Activated naive CD4-positive, alpha-beta T cell treated with anti-CD3 and anti-CD28 coated beads, Interleukin-2, amount 50 U/mL, for 16 hours (primary cell): ENCODE measurements at places on chromosomes 6 and 20.

- DNase-seq: no peak
These were observed 15.4 kb upstream of the CHRNA4 start for GRCh38 chr20:63376283-63377250.

- DNase-seq: peak; percentile 18
These were observed 66.2 kb downstream of the ARMC2 start for GRCh38 chr6:108914235-108915022.

DNA sequence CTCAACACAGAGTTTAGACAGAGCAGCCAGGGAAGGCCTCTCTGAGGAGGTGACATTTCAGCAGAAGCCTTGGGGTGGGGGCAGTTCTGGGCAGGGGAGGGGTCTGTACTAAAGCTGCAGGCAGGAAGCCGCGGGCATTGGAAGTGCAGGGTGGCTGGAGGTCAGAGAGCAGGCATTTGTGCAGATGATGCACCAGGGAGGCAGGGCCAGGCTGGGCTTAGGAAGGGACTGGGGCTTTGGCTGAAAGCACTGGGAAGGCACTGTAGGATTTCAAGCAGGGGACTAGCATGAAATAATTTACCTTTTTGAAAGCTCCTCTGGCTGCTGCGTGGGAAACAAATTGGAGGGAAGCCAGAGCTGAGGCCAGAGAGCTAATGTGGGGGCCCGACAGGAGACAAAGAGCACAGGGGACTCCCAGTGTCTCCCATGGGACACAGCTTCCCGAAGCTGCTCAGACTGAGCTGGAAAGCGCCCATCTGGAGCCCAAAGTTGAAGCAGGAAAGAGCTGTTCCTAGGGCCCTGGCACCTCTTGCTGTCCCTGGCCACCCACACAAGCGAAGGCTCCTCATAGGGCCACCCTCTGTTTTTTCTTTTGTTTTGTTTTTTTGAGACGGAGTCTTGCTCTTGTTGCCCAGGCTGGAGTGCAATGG, 19.3 kb downstream of the ADA start:
- DNase-seq: no peak

DNA sequence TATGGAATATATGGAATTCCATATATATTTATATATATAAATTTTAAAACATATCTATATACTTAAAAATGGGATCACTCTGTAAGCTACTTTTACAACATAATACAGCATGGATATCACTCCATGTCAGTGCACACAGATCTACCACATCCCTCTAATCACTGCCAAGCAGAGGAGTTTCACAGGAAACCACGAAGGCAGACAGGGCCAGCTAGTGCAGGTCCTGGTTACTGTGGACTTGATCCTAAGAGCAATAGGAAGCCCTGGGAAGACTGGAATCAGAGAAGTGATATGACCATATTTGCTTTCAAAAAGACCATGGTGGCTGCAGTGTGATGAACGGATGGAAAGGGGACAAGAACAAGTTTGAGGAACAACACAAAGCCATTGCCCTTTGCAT, 40.0 kb upstream of the NRN1 start:
- DNase-seq: no peak

GRCh38 chr20:49147296-49147695, 40.8 kb downstream of the STAU1 start:
- no peak for DNase-seq

DNA sequence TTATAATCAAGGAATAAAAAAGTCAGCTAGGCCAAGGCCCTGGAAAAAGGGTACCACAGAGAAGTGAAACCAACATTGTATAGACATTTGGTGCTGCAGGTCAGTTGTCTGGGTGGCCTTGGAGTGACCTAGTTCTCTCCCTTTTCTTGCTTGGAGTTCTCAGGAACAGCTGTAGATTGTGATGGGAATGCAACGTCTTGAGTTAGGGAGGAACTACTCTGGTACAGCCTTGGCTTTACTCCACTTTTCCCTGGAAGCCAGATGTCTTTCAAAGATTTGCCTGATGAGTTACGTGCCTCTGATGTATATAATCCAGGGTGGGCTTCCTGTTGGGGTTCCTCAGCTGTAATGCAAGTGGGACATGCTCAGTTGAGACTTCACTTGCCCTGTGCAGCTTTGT, 694.7 kb downstream of the HTR1B start:
- DNase-seq: no peak

DNA sequence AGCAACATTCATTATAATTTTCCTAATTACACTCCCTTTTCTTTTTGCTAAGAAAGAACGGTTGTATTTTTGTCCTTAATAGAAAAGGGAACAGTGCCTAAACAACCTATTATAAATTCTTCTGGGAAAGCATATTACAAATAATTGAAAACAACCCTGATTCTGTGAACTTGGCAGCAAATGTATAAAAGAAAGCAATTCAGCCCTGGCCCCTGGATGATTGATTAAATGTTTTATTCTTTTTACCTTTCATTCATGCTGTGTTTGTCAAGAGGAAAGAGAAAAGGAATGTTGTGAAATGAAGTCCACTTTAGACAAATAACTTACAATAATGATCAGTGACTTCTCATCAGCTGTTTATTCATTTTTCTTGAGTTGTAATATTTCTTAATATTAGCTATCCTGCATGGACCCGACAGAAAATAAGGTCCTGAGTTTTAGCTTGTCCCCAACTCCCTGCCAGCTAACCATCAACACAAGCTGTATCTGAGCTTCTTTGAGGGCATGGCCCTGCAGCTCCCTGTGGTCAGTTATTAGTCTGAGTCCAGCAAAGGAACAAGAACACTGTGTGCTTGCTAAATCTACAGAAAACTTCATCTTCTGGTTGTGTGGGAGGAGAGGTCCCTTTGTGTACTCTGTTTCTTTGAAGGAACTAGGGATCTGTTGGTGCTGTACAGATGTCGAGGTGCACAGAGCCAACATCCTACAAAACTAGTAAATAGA, 248.2 kb downstream of the LAMA2 start:
- no peak for DNase-seq

DNA sequence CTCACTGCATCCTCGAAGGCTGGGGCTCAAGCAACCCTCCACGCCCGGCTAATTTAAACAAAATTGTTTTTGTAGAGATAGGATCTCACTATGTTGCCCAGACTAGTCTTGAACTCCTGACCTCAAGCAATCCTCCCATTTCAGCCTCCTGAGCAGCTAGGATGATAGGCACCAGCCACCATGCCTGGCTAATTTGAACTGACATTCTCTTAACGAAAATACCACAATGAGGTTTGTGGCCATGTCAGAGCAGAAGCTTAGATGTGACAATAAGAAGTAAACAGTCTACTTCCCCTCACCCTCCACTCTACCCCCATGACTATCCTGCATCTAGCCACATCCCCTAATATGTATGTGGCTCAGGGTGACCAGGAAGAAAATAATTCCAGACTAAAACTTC, 74.8 kb upstream of the PLCB4 start:
- DNase-seq: no peak

DNA sequence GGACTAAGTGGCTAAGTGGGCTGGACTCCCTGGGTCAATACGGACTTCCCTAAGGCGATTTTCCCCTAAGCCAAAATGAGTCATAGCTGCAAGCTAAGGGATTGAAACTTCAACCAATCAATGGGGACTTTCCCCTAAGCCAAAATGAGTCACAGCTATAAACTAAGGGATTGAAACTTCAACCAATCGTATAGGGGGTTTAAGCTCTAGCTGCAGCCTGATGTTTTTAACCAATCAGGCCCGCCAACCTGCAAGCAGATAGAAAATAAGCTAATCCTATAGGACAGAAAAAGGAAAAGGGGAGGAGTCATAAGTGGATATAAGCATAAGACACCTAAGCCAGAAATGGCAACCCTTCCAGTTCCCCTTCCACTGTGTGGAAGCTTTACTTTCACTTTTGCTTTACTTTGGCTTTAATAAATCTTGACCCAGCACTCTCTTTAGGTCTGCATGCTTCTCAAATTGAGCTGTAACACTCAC, 655.0 kb upstream of the HS3ST5 start:
- DNase-seq: no peak

- peak; percentile 24 for DNase-seq
These were observed 76.7 kb downstream of the PREX1 start for GRCh38 chr20:48750941-48751635.

GRCh38 chr6:37298958-37299357, 41.0 kb upstream of the TMEM217 start:
- no peak for DNase-seq

DNA sequence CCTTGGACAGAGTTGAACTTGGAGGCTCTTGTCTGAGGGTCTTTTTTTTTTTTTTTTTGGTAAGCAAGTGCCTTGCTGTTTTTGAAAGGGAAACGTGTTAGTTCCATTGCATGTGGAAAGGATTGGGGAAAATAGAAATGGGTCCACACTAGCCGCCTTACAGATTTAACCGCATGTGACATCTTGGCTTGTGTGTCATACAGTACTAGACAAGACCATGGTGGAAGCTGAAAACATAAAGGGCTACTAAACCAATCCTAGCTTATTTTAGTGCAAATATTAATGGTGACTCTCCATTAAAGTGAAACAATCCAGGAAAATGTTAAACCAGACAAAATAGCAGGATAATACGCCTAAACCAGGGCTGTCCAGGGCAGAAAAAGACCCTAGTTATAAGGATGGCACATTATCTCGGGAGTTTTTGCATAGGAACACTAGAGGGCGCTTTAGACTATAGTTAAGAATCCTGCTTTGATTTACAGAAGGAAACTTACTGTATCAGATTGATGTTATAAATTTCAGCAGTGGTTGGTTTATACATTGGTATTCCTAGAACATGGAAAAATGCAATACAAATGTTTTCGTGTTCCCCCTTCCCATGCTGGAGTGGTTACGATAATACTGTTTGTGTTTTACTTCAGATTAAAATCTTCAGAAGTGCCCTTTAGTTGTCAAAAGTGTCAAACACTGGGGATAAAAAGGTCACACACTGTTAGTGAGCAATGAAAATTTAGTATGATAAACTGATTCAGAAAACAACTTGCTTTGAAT, 59.8 kb upstream of the DEK start:
- no peak for DNase-seq

- DNase-seq: no peak
These were observed 49.8 kb downstream of the EYA4 start for GRCh38 chr6:133290930-133291329.

DNA sequence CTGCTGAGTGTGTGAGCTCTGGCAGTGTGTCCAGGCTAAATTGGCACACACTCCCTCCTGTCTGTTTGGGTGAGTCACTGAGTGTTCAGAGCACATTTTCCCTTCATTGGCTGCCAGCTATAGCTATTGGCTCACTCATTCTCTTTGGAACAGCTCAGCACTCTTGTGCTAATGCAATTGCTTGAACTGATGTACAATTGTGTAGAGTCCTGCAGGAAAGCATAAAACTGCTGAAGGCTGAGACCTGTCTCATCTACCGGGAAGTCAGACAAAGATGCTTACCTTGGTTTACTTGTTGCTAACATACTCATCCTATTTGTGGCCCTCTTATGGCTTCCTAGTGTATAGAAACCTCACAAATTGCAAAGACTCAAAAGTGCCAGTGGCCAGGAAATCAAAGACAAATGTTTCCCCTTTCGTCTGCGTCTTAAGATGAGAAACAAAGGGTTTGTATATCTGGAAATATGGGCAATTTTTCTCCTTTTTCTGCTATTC, 351.0 kb downstream of the BCKDHB start:
- DNase-seq: no peak

DNA sequence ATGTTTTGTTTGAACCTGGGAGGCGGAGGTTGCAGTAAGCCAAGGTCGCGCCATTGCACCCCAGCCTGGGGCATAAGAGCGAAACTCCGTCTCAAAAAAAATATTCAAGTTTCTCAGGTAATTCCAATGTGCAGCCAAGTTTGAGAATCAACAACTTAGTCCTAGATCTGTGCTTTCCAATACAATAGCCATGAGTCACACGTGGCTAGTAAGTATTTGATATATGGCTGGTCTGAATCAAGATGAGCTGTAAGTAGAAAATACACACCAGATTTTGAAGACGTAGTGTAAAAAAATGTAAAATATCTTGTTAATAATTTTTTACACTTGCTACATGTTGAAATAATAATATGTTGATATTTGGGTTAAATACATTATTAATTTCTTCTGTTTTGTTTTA, 35.0 kb upstream of the BTBD3 start:
- no peak for DNase-seq

DNA sequence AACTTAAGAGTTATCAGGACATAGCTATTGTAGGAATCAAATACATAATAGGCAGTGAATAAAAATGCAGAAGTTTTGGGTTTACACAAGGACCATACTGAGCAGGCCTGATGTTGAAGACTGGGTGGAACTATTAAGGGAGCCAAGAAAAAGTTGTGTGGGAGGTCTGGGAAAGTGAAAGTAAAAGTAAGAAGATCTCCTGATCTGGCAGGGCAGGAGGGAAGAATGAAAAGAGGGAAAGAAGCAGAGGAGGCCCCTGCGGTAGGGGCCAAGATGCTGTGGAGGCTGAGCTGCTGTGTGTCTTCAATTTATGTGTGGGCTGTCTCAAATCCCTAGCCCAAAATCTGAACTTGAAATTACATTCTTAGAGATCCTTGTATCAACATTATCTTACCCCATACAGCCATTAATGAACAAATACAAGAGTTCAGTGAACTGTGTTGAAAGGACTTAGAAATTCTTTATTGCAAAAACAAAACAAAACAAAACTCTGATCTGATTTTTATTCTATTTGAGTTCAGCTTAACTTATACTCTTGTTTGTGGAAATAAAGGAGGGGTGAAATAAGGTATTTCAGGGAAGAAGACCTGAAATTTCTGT, 1183.8 kb downstream of the HACE1 start:
- DNase-seq: no peak

GRCh38 chr6:428047-428603, 36.6 kb downstream of the IRF4 start:
- no peak for DNase-seq
